ENCODE measurements at places on chromosomes 7 and 10.

GRCh38 chr10:97117372-97117771 lies 68.4 kb downstream of the SLIT1 start:
- no peak for DNase-seq

- DNase-seq = no peak
These were observed 20.4 kb upstream of the GLCCI1 start for GRCh38 chr7:7948232-7948631.

- DNase-seq = no peak
These were observed 33.9 kb upstream of the EEPD1 start for GRCh38 chr7:36119005-36119706.

GRCh38 chr10:125624800-125625199 lies 58.2 kb downstream of the TEX36 start:
- DNase-seq = no peak

DNA sequence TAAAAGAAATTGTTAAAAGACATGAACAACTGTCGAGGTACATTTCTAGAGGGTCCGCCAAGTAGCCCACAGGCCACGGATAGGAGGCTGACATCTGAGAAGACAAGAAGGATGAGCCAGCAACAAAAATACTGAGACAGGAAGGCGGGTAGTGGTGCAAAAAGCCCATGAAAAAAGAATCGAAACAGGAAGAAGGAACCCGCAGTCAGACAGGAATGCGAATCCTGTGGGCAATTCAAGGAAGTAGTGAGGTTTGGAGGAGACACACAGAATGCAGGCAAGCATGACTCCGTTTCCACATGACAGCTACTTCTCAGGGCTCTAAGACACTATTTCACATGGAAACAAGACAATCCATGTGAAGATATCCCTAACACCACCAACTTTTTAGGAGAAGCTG lies 125.2 kb downstream of the DOCK4 start:
- DNase-seq = no peak

DNA sequence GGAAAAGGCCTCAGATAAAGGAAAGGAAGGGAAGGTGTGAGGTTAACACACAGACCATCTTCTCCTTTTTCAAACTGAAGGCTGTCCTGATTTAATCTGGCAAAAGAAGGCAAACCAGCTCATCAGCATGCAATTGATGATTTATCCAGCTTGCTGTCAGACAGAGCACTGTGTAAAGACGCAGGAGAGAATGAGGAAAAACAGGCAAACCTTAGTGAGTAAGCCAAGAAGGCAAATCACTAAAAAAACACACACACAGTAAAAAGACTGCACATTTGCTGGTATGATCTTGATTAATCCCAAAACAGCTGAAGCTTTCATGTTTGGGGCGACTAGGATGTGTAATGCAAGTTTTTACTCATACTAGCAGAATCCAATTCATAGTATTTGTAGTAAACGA lies 65.8 kb upstream of the SKAP2 start:
- DNase-seq = no peak

- DNase-seq = no peak
These were observed 18.8 kb upstream of the ARHGAP22 start for GRCh38 chr10:48623607-48624132.

Measured in dorsolateral prefrontal cortex (tissue), 122 donors.